ENCODE measurements at places on chromosomes 12 and 14. TPM values are rescaled to one million over a fixed set of nuclear protein-coding genes. Genes with fewer than 3 reads are reported as not detected.
A peak's percentile ranks its signal among the peaks of the same experiment; 100 is the strongest.

Gene CLEC1A
- total RNA-seq: 2.4 TPM

Gene PRIMA1
- 4.6 TPM for total RNA-seq

Gene PRICKLE1
- total RNA-seq: 15.5 TPM

GRCh38 chr14:26163761-26164160 lies 434.1 kb downstream of the NOVA1 start:
- no peaks in the 10 kb centered on the region for H3K4me1 ChIP-seq
- H3K36me3 ChIP-seq: no peaks in the 10 kb centered on the region
- no peak overlapping the region for H3K27ac ChIP-seq

Gene KANSL2
- total RNA-seq: 24.0 TPM

- H3K27me3 ChIP-seq: no peaks in the 10 kb centered on the region
- no peak overlapping the region for H3K27ac ChIP-seq
- no peaks in the 10 kb centered on the region for H3K4me1 ChIP-seq
Observed at GRCh38 chr14:38420048-38420447, 164.2 kb upstream of the CLEC14A start.

- no peak for DNase-seq
- H3K4me1 ChIP-seq: no peaks in the 10 kb centered on the region
- no peak overlapping the region for H3K4me3 ChIP-seq
- H3K27ac ChIP-seq: no peak overlapping the region
Observed at GRCh38 chr12:81558031-81558430, 201.1 kb downstream of the PPFIA2 start.

GRCh38 chr14:65167072-65167645 lies 64.8 kb upstream of the MAX start:
- H3K27me3 ChIP-seq: no peaks in the 10 kb centered on the region
- no peaks in the 10 kb centered on the region for H3K36me3 ChIP-seq
- no peak overlapping the region for H3K4me3 ChIP-seq
- H3K27ac ChIP-seq: no peak overlapping the region
- DNase-seq: no peak

Gene GYS2
- not detected for total RNA-seq

DNA sequence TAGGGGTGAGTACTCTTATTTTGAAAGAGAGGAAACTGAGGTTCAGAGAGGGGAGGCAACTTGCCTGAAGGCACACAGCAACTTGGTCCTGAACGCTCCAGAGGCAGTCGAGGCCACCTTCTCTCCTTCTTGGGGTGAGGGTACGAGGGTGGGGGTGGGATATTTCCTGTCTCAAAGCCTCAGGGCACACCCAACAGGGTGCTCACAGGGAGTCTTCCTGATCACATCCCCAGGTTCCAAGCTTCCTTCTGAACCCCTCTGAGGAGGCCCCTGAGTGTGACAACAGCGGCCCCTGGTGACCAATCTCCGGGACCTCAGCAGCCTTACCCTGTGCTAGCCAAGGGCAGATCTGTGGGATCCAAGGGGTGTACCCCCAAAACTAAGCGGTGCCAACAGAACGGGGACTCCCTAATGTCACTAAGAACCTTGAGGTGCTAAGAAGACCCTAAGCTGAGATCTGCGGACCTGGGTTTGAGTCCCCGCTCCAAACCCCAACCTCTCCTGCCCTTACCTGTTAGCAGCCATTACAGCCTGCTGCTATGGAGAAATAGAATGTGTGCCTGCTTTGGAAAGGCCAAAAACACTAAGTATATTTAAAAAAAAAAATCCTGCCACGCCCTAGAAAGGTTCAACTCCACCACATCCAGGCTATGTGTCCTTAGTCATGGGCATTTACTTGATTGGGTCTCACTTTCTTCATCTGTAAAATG lies 57.9 kb downstream of the TRPV4 start:
- DNase-seq: peak; percentile 77
- no peaks in the 10 kb centered on the region for H3K27me3 ChIP-seq
- no peaks in the 10 kb centered on the region for H3K36me3 ChIP-seq
- H3K4me3 ChIP-seq: no peak overlapping the region
- H3K27ac ChIP-seq: no peak overlapping the region
- H3K4me1 ChIP-seq: peaks cover 16% of the 10 kb centered on the region

DNA sequence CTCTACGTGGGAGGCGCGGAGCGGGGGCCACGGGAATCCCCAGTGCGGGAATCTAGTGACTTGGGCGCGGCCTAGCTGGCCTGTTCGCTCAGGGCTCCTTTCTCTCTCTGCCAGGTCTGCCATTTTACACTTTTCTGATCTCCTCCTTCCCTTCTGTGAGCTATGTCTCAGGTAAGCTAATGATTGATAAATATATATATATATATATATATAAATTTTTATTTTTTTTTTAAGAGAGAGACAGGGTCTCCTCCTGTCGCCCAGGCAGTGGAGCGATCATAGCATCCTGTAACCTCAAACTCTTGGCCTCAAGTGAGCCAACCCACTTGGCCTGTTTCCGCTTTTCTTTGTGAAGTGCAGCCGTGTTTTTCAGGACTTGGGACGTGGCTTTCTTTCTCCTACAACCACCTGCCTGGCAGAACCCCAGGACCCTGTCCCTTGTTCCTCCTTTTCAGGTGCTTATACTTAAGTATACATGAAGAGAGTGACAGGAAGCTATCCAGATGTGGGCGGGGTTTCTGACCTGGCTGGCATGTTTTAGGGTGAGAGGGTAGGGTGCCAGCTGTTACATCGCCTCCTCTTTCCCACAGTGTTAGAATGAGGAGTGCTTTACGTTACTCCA lies 547 bp downstream of the ZNF140 start:
- H3K27ac ChIP-seq: peak overlapping the region; percentile 99
- peaks cover 10% of the 10 kb centered on the region for H3K4me1 ChIP-seq
- no peaks in the 10 kb centered on the region for H3K27me3 ChIP-seq
- DNase-seq: peak; percentile 19
- H3K36me3 ChIP-seq: peaks cover 39% of the 10 kb centered on the region

- H3K4me3 ChIP-seq: no peak overlapping the region
- H3K36me3 ChIP-seq: peaks cover 44% of the 10 kb centered on the region
- DNase-seq: no peak
- H3K4me1 ChIP-seq: no peaks in the 10 kb centered on the region
- no peak overlapping the region for H3K27ac ChIP-seq
- no peaks in the 10 kb centered on the region for H3K27me3 ChIP-seq
Observed at GRCh38 chr12:115957686-115958290, 319.7 kb downstream of the MED13L start.

- H3K4me1 ChIP-seq: peaks cover 28% of the 10 kb centered on the region
- no peaks in the 10 kb centered on the region for H3K36me3 ChIP-seq
- no peak overlapping the region for H3K4me3 ChIP-seq
- no peak overlapping the region for H3K27ac ChIP-seq
Observed at GRCh38 chr14:92600318-92601053, 86.9 kb downstream of the RIN3 start.

- H3K4me1 ChIP-seq: no peaks in the 10 kb centered on the region
- no peaks in the 10 kb centered on the region for H3K36me3 ChIP-seq
- H3K27me3 ChIP-seq: no peaks in the 10 kb centered on the region
- no peak overlapping the region for H3K4me3 ChIP-seq
Observed at GRCh38 chr14:27427796-27428195, 830.0 kb upstream of the NOVA1 start.

Gene TEX52
- not detected for total RNA-seq

- no peaks in the 10 kb centered on the region for H3K36me3 ChIP-seq
- no peak overlapping the region for H3K4me3 ChIP-seq
- H3K27ac ChIP-seq: no peak overlapping the region
- no peaks in the 10 kb centered on the region for H3K27me3 ChIP-seq
Observed at GRCh38 chr14:71238835-71239234, 331.6 kb downstream of the PCNX1 start.

DNA sequence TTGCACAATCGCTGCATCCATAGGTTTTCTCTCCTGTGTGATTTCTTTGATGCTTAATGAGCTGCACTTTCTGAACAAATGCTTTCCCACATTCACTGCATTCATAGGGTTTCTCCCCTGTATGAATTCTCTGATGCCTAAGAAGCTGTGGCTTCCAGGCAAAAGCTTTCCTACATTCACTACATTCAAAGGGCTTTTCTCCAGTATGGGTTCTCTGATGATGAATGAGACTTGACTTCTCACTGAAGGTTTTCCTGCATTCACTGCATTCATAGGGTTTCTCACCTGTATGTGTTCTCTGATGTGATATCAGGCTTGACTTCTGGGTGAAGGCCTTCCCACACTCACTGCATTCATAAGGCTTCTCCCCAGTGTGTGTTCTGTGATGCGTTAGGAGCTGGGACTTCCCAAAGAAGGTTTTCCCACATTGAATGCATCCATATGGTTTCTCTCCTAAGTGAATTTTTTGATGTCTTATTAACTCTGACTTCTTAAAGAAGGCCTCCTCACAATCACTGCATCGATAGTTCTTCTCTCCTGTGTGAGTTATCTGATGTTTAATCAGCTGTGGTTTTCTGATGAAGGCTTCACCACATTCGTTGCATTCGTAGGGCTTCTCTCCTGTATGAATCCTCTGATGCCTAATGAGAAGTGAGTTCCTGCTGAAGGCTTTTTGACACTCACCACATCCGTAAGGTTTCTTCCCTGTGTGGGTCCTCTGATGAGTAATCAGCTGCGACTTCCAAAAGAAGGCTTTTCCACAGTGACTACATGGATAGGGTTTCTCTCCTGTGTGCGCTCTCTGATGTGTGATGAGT lies 30.3 kb downstream of the ZNF605 start:
- H3K36me3 ChIP-seq: peaks cover 55% of the 10 kb centered on the region
- H3K4me1 ChIP-seq: no peaks in the 10 kb centered on the region
- H3K27me3 ChIP-seq: no peaks in the 10 kb centered on the region
- no peak overlapping the region for H3K4me3 ChIP-seq
- DNase-seq: no peak

Gene HNF1A
- total RNA-seq: not detected

- H3K27ac ChIP-seq: no peak overlapping the region
Observed at GRCh38 chr12:57829025-57829777, 10.7 kb upstream of the AVIL start.

- no peak overlapping the region for H3K4me3 ChIP-seq
- H3K36me3 ChIP-seq: no peaks in the 10 kb centered on the region
- H3K4me1 ChIP-seq: no peaks in the 10 kb centered on the region
- H3K27ac ChIP-seq: no peak overlapping the region
- no peaks in the 10 kb centered on the region for H3K27me3 ChIP-seq
Observed at GRCh38 chr12:113664224-113664681, 192.6 kb upstream of the LHX5 start.

DNA sequence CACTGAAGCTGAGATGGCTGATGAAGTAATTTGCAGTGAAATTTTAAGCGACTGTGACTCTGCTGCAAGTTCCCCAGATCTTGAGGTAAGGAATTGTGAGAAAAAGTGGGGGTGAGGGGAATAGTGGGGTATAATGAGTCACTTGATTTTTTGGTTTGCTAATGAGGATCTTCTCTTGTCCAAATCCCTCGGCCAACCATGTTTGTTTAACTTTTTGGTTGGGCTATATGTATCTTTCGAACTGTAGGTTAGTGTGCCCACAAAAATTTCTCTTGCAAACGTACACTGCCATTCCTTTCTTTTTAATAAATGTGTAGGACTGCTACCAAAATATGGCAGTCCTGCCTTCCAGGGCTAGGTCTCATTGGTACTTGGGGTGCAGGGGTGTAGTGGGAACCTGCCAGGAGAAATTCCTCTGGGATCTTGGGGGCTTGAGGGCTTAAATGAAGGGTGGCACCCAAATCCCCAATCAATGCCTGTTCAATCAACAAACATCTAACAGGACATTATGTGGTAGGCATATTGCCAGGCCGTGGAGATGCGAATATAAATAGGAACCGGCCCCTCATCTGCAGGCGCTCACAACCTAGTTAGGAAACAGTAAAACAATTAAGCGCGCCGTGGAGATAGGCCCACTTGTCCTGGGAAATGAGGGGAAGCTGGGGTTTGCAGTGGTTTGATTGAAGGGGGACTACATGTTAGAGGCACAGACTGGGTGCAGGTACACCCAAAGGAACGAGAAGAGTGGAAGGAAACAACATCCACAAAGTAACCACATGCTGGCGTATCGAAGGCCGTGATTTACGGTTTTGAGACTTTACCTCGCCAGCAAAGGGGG lies 1.3 kb upstream of the PABPN1 start:
- no peaks in the 10 kb centered on the region for H3K27me3 ChIP-seq
- DNase-seq: no peak
- H3K4me3 ChIP-seq: peak overlapping the region; percentile 44
- peaks cover 26% of the 10 kb centered on the region for H3K4me1 ChIP-seq
- peak overlapping the region; percentile 93 for H3K27ac ChIP-seq
- peaks cover 23% of the 10 kb centered on the region for H3K36me3 ChIP-seq

DNA sequence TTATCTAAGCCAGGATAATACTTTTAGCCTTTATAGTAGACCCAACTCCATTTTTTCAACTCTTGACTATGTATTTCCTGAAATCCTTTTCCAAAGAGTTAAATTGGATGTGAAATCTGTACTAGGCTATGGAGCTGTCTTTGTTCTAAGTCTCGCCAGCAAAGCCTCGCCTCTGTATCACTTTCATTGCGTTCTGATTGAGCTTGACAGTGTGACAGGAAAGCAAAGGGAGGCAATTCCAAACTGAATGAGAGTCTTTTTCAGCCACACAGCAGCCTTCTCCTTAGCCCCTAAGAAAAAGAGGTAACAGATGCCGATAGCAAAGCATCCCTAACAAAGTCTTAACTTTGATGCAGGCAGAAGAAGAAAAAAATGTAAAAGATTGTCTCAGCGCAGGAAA lies 154.6 kb upstream of the OTX2 start:
- H3K27ac ChIP-seq: no peak overlapping the region
- no peak overlapping the region for H3K4me3 ChIP-seq
- no peaks in the 10 kb centered on the region for H3K27me3 ChIP-seq
- H3K36me3 ChIP-seq: no peaks in the 10 kb centered on the region
- no peaks in the 10 kb centered on the region for H3K4me1 ChIP-seq
- no peak for DNase-seq

DNA sequence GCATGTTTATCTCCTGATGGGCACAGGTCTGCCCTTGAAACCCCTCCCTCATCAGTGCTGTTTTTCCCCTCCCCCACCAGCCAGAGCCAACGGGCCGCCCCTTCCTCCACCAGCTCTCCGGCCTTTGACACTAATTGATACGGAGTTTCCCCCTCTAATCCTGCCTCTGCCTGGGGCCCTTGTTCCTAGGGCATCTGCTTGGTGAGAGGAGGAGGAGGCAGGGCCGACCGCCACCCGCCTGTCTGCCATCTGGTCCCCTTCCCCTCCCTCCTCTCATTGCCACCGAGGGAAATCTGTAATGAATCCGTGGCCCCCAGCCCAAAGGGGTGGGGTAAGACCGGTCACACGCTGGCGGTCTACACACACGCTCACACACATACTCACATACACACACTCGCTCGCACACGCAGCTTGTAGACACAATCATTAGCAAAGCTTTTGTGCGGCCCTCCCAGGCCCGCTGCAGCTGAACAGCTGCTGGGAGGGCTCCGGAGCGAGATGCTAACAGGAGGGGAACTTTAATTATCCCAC lies 27.4 kb downstream of the SRRM4 start:
- DNase-seq: no peak
- H3K4me3 ChIP-seq: no peak overlapping the region
- no peaks in the 10 kb centered on the region for H3K4me1 ChIP-seq
- no peaks in the 10 kb centered on the region for H3K36me3 ChIP-seq
- H3K27me3 ChIP-seq: peaks cover 46% of the 10 kb centered on the region

DNA sequence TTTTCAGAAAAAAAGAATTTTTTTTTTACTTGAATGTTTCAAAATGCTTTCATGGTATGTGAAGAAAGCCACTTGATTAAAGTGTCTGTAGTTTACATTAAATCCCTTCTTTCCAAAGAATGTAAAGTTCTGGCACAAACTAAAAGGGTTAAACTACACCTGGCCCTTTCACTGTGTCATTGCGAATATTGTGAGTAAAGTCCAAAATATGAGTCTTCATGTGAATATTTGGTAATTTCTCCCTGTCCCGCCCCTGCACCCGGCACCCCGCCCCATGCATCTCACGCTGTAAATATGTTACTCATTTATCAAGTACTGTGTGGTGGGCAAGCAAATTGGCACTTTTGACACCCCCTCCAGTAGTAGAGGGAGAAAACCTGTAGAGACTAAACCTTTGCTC lies 274.7 kb downstream of the TTC6 start:
- no peak for DNase-seq
- H3K4me1 ChIP-seq: no peaks in the 10 kb centered on the region
- H3K36me3 ChIP-seq: no peaks in the 10 kb centered on the region
- H3K27ac ChIP-seq: no peak overlapping the region

Gene P2RX2
- total RNA-seq: not detected

Gene CCDC38
- total RNA-seq: not detected
